ENCODE measurements at places on chromosomes 11 and 22.
A peak's percentile ranks its signal among the peaks of the same experiment; 100 is the strongest.

DNA sequence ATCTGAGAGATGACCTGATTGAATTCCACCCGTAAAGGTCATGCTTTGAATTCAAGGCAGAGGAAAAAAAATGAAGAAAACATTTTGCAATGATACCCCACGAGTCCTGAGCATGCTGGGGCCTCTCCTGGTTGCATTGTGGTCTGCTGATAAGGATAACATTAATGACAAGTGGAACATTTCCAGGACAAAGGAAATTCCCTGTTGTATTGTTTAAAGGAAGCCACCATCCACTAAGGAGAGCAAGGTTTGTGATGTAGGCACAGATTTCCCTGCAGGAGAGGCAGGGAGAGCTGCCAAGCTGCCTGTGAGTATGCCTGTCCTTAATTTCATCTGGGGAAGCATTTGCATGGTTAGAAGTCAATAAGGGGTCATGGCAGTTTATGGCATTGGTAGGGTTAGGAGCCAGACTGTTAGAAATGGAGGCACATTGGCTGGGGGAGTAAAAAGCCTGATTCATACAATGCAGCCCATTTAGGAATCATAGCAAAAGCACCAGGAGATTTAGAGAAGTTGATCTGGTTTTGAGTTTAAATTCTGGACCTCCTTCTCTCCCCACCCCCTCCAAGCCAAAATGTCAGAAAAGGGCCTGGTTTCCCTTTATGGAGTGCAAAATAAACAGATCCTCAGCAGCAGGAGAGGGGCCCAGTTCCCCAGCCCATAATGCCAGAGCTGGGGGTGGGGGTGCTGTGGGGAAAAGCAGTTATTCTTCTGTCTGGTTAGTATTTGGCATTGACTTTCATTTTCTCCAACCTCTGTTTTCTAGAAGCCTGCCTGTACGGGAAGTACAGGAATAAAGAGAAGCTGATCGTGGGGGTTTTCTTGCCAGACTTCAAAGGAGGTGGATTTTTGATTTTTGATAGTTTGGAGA is 22.1 kb downstream of the FLI1 start:
- H3K4me1 ChIP-seq, result peaks cover 88% of the 10 kb centered on the region
- peak overlapping the region; percentile 81 for H3K27ac ChIP-seq
- DNase-seq, result no peak
- peaks cover 34% of the 10 kb centered on the region for H3K36me3 ChIP-seq
- H3K4me3 ChIP-seq, result peak overlapping the region; percentile 82

DNA sequence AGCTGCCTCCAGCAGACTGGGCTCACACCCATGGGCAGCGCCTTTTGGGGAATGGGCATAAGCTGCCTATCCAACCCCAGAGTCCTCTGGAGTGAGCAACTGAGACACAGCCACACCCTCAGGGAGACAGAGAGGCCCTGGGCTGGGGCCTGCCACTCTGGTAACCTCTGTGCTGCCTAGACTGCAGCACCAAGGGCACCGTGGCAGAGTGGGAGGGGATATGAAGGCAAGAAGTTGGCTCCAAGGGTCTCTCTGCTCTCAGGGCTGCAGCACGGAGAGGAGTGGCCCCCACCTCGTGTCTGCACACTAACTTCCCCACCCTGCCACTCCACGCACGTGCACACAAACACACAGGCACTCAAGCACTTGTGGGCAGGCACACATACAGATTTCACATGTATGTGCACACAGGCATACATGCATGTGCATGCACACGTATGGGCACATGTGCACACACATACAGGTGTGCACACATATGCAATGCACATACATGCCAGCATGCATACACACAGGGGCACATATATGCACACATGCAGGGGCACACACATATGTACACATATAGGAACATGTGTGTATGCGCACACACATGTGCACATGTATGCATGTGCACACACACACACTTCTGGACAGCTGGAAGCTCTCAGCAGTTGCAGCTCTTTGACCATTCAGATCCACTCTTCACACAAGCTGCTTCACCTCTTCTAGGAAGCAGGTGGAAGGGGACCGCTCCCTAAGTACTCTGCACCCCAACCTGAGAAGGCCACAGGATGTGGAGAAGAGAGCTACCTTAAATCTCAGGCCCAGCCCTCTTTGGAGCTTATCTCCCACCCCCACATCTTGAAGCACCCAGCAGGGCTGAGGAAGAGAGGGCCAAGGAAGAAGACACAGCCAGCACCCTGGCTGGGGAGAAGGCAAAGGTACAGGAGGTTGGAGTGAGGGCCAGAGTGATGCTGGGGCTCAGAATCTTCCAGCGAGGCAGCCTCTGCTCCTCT is 4.3 kb downstream of the IGSF9B start:
- peak overlapping the region; percentile 52 for H3K27ac ChIP-seq
- no peak for DNase-seq
- H3K36me3 ChIP-seq, result peaks cover 16% of the 10 kb centered on the region
- peak overlapping the region; percentile 94 for H3K4me3 ChIP-seq
- peaks cover under 1% of the 10 kb centered on the region for H3K27me3 ChIP-seq
- H3K4me1 ChIP-seq, result peaks cover 60% of the 10 kb centered on the region

GRCh38 chr11:66840317-66841091 is 2.7 kb upstream of the RCE1 start:
- H3K27me3 ChIP-seq, result no peaks in the 10 kb centered on the region
- no peak for DNase-seq
- H3K36me3 ChIP-seq, result peaks cover 33% of the 10 kb centered on the region
- peak overlapping the region; percentile 59 for H3K27ac ChIP-seq
- H3K4me3 ChIP-seq, result peak overlapping the region; percentile 90

DNA sequence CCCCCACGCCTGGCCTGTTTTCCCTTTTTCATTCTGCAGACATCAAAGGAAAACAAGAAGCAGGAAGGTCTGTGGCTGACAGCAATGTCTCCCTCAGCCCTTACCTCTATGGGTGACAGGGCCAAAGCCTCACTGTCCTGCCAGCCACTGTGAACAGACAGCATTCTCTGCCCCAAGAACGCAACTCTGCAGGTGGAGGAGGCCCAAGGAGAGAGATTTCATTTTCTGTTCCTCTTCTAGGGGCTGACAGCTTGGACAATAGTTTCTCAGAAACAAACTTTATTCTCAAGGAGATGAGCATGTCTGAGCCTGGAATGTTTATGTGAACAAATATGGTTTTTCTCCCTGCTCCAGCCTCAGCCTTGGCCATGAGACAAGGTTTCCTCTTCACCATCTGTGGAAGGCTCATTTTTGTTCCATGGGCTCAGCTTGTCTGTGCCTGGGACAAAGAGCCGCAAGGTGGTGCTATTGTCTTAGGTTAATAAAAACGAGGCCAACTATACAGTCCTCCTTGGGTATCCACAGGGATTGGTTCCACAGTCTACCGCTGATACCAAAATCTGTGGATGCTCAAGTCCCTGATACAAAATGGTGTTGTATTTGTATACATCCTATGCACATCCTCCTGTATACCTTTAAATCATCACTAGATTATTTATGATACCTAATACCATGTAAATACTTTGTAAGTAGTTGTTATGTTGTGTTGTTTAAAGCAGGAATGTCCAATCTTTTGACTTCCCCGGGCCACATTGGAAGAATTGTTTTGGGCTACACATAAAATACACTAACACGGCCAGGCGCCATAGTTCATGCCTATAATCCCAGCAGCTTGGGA is 5.8 kb downstream of the PIWIL3 start:
- H3K4me3 ChIP-seq, result no peak overlapping the region
- H3K27ac ChIP-seq, result no peak overlapping the region
- DNase-seq, result no peak
- H3K4me1 ChIP-seq, result peaks cover 3% of the 10 kb centered on the region
- peaks cover 7% of the 10 kb centered on the region for H3K27me3 ChIP-seq

GRCh38 chr11:72233773-72234513 is 9.4 kb downstream of the INPPL1 start:
- no peak overlapping the region for H3K27ac ChIP-seq
- DNase-seq, result no peak
- peaks cover 2% of the 10 kb centered on the region for H3K4me1 ChIP-seq
- H3K27me3 ChIP-seq, result peaks cover 5% of the 10 kb centered on the region
